Stimulated activated CD4-positive, alpha-beta T cell treated with anti-CD3 and anti-CD28 coated beads, Interleukin-2, amount 100 ng/mL, for 24 hours (primary cell): ENCODE measurements at places on chromosomes 7 and 10.
A peak's percentile ranks its signal among the peaks of the same experiment; 100 is the strongest.

DNA sequence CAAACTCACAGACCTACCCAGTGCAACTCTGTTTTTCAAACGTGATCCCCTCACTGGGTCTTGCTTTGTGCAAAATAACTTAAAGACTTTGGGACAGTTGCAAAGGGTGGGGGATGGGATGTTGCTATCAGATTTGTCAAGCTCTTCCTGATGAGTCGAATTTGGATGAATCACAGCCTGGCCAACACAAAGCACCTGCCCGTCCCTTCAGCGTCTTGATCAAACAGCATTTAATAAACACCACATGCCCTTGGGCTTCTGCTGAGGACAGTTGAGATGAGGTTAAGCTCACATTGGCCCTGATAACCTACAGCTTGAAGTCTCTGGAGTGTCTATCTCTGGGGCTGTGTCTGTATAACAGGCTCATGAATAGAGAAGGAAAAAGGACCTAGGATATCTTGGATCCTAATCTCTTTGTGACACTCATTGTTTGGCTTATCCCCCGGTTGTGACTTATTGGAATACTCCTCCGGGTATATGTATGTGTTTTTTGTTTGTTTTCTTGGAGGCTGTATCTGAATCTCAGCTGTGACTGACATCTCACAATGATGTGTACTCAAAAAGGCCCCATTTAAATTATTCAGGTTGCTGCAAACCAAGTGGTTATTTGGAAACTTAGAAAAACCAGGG lies 132.6 kb upstream of the NAMPT start:
- no peak for DNase-seq

DNA sequence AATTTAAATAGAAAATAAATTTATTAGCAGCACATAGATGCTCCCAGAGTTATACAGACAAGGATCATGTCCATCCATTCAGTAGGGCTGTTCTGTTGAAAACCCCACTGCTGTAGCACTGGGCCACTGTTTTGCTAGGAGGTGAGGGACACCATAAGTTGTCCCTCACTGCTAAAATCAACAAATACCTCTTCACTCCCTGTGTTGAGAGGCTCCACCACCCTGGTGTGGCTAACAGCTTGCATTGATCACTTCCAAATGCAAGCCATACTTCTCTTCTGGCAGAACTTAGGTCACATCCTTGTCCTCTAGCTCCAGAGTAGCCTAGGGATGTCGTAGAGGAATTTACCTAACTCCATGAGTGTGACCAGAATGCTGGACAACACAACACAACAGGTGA lies 55.4 kb downstream of the MDFIC start:
- DNase-seq = no peak

- no peak for DNase-seq
Measured at GRCh38 chr7:106720641-106721040, 59.7 kb upstream of the CCDC71L start.

DNA sequence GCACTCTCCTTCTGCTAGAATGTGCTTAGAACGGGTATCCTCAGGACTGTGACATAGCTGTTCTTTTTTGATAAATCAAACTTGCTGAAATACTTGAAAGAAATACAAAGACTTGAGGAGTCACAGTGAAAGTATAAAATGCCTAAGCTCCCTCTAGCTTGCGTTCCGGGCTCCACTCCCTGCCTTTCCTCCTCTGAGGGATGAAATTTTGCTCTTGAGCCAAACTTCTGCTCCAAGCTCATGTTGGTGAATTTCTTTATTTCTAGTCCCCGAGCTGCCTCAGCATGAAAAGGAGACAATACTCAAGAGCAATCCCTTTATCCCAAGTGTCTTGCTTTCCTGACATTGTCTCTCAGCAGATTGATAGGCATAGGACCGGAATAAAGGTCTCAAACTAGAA lies 499.6 kb upstream of the ADARB2 start:
- DNase-seq = no peak

DNA sequence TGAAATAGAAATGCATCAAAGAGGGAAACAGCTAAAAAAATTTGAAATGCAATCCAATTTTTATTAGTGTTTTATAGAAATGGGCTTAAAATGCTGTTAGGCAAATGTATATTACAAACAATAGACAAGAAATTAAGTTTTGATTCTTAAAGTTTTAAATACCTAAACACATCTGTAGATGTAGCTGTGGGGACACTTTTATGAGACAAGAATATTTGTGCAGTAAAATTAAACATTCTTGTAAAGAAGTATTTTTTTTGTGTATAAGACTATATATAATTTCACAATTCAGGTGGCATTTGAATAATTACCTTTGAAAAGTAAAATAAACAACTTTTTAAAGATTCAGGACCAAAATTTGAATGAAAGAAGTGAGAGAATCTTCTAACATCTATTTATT lies 1015.9 kb downstream of the REEP3 start:
- DNase-seq = no peak

- DNase-seq = no peak
Measured at GRCh38 chr10:93124580-93125318, 51.1 kb downstream of the CYP26A1 start.

DNA sequence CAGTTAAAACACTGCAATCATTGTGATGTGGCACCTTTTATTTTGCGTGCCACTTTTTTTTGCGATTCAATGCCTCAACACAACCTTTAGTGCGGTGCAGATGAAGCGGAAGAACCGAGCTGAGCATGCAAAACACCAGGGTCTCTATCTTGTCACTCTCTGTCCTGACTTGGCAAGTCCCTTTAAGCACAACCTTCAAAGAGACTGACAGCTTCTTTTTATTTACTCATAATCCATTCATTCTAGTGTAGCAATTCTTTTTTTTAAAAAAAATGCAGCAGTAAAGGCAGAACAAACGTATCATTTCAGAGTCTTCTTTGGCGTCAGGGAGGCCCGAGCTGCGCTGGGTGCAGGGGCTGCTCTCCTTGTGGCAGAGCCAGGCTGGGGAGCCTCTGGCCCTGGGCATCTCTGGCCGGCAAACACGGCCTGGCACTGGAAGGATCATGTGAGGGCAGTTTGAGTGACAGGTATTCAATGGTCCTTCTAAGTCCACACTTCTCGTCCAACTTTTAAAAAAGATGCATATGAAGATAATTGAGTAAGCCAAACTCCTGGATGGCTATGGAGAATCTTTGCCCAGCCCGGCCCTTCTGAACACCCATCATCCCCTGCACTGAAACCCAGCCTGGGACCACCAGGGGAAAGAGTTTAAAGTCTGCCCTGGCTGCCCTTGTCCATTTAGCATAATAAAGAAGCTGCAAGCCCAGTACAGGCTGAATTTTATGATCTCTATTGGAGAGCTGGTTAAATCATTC lies 3.9 kb downstream of the PTF1A start:
- no peak for DNase-seq

DNA sequence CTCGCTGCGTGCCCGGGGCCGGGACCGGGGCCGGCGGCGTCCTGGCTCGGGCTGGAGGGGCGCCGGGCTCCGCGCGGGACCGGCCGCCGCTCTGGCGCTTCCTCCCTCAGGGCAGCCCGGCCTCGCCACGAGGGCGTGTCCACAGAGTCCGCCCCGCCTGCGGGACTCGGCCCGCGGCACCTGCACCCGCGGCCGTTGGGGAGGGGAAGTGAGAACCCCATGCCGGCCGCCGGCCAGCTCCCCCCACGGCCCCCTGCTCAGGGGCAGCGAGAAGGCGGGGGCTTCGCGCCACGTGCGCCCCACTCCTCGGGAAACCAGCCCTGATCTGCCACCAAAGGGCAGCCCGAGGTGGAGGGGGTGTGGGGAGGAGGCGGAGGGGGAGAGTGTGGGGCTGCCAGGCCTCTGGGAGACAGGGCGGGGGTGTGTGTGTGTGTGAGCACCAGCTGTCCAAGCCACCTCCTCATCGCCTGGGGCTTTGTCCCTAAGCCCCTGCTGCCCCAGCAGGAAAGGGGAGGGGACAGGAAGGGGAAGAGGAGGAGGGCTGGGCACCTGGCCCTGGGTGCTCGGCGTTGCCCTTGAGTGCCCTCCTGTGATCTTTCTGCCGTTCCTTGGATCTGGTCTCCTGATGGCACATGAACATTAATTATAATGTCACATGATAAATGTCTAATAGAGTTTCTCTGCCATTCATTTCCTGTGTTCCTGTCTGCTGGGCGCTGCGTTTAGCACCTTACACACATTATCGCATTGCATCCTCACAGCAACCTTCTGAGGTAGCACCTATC lies at the start of gene PIK3AP1:
Gene PIK3AP1, minus strand, starts transcription at position 93 of the 785 bp plus-strand sequence. CDS start 120 bp downstream, outside the sequence.
- DNase-seq = peak; percentile 41

GRCh38 chr10:26380815-26381214 lies 57.3 kb upstream of the APBB1IP start:
- no peak for DNase-seq

DNA sequence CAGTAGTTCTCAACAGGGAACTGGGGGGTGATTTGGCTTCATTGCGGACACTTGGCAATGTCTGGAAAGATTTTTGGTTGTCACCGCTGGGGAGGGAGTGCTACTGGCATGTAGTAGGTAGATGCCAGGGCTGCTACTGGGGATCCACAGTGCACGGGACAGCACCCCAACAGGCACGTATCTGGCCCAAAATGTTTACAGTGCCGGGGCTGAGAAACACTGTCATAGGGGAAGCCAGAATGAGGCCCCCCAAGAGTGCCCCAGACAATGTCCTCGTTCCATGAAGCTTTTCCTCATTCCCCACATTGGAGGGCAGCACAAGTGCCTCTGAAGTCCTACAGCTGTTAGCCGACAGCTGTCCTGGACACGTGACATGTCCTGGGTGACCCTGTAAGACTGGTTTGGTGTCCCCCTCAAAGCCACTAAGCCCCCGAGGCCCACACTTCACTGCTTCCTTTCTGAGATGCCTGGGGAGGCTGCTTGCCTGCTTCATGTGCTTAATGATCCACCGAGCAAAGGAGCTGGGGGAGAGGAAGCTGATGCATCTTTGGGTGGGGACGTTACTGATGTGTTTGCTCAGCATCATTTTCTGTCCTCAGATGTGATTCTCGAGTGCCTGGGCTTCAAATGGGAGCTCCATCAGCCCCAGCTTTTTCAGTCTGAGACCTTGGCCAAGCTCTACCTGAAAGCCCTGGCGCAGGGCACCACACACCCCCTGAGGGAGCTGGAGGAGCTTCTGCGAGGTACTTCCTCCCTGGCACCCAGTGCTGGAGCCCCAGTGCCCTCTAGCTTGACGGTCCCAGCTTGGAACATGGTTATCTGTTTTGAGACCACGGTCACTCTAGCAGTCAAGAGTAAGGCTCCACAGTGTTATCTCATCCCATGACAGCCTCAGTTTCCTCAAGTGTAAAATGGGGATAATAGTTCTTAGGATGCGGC lies 14.7 kb downstream of the BTBD16 start:
- no peak for DNase-seq

DNA sequence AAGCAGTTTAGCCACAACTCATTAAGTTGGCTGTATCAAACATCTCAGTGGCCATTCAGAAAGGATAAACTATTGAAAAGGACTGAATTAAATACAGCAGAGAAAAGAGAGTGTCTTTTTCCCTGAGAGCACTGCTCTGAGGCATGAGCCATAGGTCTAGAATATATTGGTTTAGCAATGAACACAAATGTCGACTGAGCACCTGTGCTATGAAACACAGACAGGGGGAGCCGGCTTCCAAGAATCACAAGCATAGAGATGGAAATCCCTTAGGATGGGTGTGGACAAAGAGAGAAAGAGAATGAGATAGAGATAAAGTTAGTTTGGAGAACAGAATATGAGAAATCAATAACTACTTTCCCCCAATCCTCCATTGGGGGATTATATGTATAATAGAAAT lies 54.8 kb downstream of the DGKI start:
- DNase-seq = no peak

GRCh38 chr10:114711176-114711868 lies 53.2 kb upstream of the ABLIM1 start:
- no peak for DNase-seq

DNA sequence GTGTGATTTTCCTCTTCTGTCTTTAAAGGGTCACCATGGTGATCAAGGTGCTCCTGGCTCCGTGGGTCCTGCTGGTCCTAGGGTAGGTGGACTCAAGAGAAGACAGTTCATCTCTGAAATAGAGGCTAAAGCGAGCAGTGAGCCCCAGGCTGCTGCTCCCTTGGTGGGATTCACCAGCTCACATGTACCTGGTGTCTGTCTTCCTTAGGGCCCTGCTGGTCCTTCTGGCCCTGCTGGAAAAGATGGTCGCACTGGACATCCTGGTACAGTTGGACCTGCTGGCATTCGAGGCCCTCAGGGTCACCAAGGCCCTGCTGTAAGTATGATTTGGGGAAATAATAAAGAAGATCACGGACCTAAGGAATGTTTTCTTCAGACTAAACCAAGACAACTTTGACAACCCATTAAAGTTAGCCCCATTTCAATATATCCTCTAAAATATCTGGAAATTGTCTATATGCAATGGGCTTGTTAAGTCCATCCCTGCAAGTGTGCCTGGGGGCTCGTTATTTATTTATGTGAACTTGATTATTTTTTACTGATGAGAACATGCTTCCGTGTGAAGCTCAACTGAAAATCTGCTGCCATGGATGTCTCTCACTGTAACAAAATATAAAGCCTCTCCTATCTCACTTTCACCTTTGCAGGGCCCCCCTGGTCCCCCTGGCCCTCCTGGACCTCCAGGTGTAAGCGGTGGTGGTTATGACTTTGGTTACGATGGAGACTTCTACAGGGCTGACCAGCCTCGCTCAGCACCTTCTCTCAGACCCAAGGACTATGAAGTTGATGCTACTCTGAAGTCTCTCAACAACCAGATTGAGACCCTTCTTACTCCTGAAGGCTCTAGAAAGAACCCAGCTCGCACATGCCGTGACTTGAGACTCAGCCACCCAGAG lies 32.5 kb downstream of the COL1A2 start:
- no peak for DNase-seq

DNA sequence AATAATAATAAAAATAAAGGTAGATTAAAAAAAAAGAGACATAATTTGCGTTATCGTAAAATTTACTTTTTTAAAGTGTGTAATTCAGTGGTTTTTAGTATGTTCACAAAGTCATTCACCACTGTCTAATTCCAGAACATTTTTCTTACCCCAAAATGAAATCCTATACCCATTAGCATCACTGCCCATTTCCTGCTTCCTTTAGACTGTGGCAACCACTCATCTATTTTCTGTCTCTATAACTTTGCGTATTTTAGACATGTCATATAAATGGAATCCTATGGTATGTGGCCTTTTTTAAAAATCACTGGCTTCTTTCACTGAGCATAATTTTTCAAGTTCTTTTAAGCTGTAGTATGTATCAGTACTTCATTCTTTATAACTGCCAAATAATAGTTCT lies 53.6 kb downstream of the KAT6B start:
- DNase-seq = no peak

- no peak for DNase-seq
Measured at GRCh38 chr7:55478700-55479099, 93.6 kb downstream of the VOPP1 start.

- DNase-seq = no peak
Measured at GRCh38 chr10:84607523-84607922, 279.1 kb downstream of the CCSER2 start.
